ENCODE measurements at places on chromosomes 1 and 21.

GRCh38 chr1:40394491-40395172 lies 21.1 kb downstream of the SMAP2 start:
- no peak for DNase-seq

DNA sequence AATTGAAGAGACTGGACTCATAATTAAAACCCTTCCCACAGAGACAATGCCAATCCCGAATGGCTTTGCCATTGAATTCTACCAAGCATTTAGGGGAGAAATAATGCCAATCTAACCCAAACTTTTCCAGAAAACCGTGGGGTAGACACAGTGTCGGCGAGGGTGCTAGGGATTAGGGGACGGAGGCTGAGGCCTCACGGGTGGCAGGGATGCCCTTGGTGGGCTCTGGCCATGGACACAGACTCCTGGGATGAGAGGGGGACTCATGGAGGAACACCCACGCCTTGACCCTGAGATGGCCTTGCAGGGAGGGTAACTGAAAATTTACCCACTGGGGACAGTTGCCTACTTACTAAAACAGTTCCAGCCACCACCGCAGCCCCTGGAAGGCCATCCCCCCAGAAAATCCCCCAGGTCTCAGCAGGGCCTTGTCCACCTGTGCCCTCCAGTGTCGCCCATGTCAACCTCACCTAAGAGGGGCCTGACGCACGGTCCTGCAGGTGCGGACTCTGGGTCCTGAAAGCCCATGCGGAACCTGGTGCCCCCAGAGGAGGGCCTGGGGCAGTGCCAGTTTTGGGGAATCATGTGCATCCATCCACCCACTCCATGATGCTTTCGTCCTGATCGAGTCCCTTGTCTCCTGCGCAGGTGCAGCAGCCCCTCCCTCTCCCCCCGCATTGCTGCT lies 1.9 kb downstream of the KRTAP10-5 start:
- DNase-seq = no peak

DNA sequence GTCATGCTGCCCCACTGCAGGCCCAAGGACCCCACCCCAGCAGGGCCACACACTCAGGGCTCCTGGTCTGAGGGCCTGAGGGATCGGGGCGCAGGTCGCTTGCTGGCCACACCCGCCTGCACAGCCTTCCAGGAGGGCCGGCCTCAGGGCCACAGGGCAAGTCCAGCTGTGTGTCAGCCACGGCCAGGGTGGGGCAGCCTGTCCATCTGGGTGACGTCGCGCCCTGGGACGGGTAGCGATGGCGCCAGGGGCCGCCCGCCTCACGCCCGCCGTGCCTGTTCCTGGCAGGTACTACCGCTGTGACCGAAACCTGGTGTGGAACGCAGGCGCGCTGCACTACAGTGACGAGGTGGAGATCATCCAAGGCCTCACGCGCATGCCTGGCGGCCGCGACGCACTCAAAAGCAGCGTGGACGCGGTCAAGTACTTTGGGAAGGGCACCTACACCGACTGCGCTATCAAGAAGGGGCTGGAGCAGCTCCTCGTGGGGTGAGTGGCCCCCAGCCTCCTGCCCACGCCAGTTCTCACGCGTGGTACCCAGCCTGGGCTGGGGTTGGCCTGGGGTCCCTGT lies 2.5 kb downstream of the COL6A1 start:
- DNase-seq = no peak

DNA sequence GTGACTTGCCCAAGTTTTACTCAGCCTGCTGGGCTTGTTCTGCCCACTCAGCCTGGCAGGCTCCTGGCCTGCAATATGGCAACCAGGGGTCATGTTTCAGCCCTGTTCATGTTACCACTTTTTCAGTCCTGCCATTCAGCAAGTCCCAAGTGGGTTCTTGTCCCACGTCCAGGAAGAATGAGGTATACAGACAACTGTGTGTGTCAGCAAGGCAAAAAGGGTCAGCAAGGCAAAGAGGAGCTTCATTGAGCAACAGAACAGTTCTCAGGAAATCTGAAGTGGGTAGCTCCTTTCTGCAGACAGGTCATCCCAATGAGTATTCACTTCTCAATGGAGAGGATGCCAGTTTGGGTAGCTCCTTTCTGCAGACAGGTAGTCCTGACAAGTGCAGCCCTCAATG lies 1233.3 kb upstream of the B3GALT2 start:
- no peak for DNase-seq

DNA sequence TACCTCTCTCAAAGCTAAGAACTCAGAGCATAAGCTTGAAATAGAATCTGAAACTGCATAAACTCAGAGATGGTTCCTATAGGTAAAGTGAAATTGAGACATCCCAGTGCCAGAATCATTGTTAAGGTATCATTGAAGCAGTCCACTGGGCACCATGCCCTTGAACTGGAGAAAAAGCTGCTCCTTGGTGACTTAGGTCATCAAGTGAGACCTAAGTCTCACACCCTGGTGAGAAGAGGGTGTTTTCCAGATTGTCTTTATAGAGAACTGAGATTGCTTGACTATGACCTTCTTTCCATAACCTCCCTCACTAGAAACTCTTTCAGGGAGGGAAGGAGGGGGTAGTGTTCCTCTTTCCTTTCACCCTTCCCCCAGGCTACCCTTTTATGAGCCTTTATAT lies 9.4 kb upstream of the ATP6V1G3 start:
- no peak for DNase-seq

- DNase-seq = no peak
Observed at GRCh38 chr1:31939484-31940329, 1.5 kb upstream of the PTP4A2 start.

DNA sequence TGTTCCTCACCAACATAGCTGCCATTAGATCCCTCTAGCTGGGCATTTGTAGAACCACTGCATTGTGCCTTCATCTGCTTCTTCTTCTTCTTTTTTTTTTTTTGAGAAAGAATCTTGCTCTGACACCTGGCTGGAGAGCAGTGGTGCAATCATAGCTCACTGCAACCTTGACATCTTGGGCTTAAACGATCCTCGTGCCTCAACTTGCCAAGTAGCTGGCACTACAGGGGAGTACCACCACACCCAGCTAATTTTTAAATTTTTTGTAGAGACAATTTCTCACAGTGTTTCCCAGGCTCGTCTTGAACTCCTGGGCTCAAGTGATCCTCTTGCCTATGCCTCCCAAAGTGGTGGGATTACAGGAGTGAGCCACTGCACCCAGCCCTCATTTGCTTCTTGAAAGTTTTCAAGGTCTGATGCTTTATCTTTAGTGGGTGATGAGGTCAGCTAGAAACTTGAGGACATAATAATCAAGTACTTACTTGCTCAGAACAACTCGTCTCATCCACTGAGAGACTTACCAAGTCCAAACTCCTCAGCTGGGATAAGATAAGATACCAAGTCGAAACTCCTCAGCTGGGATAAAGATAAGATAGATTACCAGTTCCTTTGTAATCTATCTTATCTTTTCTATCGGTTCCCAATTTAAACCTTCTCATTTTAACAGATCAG lies 71.5 kb downstream of the MACF1 start:
- no peak for DNase-seq

- no peak for DNase-seq
Observed at GRCh38 chr1:87812871-87813577, 484.3 kb downstream of the LMO4 start.

DNA sequence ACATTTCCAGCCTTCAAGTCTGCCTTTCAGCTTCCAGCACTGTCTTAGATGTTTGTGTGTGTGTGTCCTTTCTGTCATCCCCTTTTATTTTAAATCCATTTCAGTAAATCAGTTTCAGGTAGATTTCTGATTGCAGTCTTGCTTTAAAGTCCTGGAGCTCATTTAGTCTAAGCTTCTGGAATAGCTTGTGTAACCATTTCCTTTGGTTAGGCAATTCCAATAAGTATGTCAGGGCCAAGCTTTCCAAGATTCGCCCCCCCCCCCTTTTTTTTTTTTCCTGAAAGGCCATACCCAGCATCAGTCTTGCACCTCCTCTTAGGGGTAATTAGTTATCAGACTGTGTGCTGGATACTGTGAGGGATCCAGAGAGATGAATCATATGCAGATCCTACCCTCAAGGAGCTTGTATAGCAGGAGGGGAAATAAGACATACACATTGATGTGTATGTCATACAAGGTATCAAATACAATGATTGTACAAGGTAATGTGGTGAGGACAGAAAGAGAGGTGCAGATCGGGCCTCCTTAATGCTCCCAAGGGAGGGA lies 41.3 kb downstream of the NFYC start:
- DNase-seq = no peak

GRCh38 chr1:178933105-178933561 lies 62.3 kb upstream of the ANGPTL1 start:
- DNase-seq = no peak

DNA sequence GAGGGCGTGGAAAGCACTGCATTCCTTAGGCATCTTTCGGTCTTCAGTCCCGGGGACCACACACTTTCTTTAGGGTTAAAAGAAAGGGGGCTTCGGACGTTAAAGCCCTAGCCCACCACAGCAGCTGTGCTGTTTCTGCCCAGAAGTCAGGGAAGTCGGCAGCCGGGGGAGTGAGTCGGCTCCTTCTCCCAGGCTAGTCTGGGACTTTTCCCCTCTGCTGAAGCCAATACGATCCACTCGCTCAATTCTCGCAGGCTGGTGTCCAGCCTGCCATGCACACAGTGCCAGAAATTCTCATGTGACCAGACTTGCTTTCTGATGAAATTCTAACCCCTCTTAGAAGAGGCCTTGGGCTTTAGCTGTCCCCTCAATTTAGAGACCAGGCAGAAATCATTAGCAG lies 67.7 kb downstream of the BCAR3 start:
- no peak for DNase-seq

GRCh38 chr1:202276081-202276715 lies 65.5 kb downstream of the UBE2T start:
- DNase-seq = no peak

GRCh38 chr1:117077267-117077666 lies 17.1 kb downstream of the TTF2 start:
- no peak for DNase-seq

DNA sequence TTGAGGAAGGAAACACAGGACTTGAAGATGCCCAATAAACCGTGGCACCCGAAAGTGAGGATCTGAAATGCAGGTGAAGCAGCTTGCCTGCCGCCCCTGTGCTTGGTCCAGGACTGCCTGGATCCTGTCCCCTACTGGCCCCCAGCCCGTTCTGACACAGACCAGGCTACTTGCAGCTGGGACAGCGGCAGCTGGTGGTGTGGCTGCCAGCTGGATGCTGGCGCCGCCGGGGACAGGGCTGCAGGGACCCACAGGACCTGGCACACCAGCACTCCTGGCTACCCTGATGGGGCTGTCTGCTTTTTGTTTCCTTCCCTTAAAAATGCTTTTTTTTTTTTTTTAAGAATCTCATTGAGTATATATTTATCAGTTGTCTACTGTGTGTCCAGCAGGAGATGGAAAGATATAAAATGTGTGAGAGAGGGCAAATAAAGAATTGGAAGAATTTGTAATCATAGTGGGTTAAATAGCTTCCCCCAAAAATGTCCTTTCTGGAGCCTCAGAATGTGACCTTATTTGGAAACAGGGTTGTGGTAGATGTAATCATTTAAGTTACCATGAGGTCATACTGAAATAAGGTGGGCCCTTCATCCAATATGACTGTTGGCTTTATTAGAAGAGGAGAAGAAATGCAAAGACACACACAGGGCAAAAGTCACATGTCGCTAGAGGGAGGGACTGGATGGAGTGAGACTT lies 165.6 kb downstream of the DSCAM start:
- DNase-seq = peak; percentile 40

GRCh38 chr1:16904560-16905109 lies 8.9 kb downstream of the RNU1-2 start:
- peak; percentile 86 for DNase-seq

DNA sequence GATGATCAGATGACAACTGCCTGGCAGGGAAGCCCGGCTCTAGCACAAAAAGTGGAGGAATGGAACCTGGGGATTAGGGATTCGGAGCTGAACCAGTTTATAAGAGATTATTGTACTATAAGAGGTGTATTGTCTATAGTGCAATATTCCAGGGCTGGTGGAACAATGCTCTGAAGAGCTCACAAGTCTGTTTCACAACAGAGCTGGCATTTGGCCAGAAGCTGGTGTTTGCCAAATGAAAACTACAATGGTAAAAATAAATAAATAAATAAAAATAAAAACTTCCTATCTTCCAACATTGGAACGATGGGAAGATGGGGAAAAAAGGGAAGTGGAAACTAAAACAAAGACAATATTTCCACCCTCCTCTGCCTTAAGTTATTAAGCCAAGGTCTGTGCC lies 73.5 kb downstream of the CHODL start:
- DNase-seq = no peak

DNA sequence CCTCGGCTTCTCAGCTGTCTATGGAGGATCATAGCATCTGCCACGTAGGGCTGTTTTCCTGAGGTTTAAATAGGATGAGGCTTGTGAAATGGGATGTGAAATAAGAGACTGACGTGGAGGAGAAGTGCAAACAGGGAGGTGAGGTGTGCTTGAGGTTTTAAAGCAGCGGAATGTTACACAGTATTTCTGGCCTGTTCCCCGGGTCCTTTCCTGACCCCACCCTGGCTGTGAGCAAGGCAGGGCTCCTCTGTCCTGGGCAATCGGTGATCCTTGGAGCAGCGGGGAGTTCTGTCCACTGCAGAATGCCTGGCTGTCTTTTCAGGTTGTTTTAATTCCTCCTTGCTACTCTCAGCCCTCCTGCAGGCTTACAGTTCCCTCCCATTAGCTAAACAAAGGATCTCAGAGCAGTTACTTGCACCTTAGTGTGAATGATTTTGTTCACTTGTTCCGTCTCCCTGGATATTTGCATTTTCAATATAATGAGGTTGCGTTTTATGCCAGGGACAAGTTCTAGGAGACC lies 38.6 kb downstream of the LHX4 start:
- no peak for DNase-seq

- no peak for DNase-seq
Observed at GRCh38 chr1:37151789-37152188, 117.5 kb upstream of the GRIK3 start.

GRCh38 chr1:229368347-229368746 lies 25.5 kb upstream of the CCSAP start:
- no peak for DNase-seq

- DNase-seq = no peak
Observed at GRCh38 chr1:24178407-24178806, 8.7 kb downstream of the IFNLR1 start.

DNA sequence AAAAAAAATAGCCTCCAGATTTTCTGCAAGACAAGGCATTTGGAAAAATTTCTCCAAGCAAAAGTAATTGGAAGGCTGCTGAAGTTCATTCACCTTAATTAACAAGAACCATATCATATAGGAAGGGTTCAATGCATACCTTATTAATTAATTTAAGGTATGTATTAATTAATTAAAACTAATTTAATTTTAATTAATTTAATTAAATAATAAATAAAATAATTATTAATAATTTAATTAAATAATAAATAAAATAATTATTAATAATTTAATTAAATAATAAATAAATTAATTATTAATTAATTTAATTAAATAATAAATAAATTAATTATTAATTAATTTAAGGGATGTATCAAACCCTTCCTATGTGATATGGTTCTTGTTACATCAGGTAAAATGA lies 7.9 kb downstream of the OR2L13 start:
- no peak for DNase-seq

DNA sequence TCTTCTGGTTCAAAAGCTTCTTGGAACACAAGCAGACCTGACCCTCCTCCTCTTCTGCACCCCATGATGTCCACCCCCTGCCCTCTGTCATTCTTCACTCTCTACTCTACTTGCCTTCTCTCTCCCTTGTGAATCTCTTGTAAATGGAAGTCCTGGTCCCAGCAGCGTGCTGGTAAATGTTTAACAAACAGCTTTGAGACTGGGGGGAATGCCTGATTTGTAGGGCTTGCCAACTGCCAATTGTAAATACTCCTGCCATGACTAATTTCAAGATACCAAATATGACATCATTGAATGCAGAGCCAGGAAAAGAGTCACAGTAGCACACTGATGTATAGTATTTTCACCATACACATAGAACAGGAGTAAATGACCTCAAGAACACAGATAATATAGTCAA lies 40.9 kb upstream of the LRRN2 start:
- DNase-seq = peak; percentile 55

GRCh38 chr1:29744684-29745490 lies 508.6 kb downstream of the PTPRU start:
- DNase-seq = no peak

Measured in NCI-H1694 treated with DMSO at 0.1 percent for 48 hours (cell line).